ENCODE measurements at places on chromosomes 12 and 14. TPM values are rescaled to one million over a fixed set of nuclear protein-coding genes. Genes with fewer than 3 reads are reported as not detected.

DNA sequence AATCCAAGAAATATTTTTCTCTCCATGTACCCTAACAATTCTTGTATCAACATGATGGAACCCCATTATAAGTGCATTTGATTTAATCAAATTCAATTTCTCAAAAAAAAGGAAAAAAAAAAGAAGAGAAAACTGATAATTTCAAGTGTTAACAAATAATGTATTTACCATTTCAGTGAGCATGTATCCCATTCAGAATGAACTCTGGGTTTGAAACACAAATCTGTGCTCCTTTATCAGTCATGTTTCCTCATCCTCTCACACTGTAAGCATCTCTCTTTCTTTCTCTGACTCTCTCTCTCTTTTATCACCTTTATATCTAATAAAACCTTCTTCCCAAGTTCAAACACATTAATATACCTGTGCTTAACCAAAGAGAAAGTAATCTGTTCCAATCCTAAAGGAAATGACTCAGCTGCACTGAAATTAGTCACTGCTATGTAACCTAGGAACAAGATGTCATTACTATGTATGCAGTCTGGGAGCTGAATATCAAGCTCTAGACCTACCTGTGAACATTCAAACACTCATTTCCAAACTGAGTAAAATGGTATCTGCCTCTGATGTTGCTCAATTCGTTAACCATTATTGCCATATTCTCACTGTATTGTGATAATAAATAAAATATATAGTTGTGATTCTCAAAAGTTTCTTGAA is 135.0 kb upstream of the LRIG3 start:
- no peak for DNase-seq

- DNase-seq: no peak
Observed at GRCh38 chr14:103052407-103052806, 4.9 kb downstream of the CDC42BPB start.

DNA sequence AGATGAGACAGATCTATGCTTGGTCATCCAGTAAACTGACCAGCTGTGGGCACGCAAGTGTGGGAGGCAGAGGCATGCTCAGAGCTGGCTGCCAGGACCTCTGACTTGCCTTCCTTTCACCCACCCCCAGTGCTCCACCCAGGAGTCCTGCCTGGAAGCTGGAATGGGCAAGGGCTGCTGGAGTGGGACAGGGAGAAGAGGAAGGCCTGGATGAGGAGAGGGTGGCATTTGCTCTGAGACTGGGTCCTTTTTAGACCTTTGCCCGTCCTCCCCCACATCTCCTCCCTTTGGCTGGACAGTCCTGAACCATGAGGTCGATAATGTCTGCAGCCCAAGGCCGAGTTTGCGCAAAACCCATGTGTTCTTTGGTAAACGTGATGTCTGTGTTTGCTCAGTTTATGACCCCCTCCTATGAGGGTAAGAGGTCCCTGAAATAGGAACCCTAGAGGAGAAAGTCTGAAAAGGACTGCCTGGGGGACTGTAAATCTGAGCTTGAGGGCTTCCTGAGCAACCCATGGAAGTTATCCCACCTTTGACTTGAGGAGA is 3.8 kb upstream of the INHBE start:
- peak; percentile 97 for DNase-seq

GRCh38 chr14:77097006-77097699 is 905 bp upstream of the CIPC start:
- no peak for DNase-seq

MLXIP gene
- 19.0 TPM for total RNA-seq

DNA sequence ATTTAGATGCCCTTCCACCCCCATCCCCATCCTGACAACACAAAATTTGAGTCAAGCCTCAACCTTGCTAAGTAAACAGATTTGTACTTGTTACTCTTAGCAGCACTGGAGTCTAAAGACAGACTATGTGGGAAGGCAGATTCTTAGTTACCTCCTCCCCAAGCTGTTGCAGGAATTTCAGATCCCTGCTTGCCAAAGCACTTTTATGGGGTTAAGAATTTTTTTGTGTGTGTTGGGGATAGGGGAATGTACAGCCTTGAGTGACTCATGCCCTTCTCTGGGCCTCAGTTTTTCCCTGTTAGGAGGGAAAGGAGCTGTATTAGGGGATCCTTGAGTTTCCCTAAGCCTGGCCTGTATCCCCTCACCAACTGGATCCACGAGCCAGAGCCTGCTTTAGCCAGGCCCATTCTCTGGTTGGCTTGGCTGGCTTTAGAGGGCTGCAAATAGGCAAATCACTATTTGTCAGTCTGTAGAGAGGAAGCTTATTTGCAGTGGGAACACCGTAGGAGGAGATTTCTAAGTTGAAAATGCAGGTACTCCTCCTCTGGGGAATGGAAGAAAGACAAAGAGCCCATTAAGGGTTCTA is 27.7 kb upstream of the RNU6-8 start:
- no peak for DNase-seq
